ENCODE measurements at places on chromosomes 11 and 22.

DNA sequence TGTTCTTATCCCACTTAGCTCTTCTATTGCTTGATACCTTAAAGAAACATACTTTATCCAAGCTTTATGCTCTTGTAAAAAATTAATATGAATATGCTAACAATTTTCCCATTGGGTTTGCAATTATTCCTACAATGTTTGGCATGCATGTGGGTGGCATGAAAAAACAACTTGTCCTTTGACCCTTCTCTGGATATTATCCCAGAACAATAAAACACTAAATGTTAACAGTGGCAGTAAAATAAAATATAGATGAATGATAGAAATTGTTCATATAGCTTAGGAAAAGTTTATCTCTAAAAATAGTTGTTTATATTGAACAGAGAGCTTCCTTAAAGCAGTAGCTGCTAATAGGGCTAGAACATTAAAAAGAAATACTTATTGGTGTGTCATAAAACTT lies 860.5 kb upstream of the LRRC4C start:
- no peak for DNase-seq

- DNase-seq: no peak
Observed at GRCh38 chr11:34576331-34576730, 44.6 kb upstream of the EHF start.

DNA sequence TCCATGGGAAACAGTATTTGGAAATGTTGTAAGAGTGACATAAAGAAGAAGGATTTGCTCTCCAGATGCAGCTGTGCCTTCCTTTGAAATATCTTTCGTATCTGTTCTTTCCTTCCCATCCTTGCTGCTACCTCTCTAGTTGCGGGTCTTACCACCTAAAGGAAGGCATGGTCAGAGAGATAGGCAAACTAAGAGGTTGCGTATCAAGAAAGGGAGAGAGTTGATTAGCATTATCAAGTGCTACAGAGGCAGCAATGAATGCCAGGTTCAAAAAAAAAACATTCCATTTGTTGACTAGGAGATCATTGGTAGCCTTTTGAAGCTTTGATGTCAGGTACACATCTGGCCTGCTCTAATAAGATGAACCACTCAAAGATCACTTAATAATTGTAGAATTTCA lies 4.6 kb downstream of the GTPBP1 start:
- no peak for DNase-seq

GRCh38 chr22:17086788-17087497 lies 2.1 kb downstream of the IL17RA start:
- no peak for DNase-seq

DNA sequence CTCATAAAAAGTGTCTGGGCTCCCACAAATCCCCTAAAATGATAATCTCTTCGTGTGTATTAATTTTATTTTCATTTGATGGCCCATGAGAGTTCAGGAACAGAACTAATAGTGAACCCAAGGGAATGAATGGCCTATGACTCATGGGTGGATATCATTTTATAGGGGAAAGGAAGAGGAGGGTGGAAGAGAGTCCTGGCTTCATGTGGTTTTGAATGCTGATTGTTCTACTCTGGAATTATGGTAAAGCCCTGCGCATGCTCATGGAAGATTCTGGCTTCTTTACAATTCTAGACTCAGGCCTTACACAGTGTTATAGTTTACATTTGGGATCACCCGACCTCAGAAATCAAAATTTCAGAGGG lies 35.2 kb downstream of the MAML2 start:
- no peak for DNase-seq

- peak; percentile 32 for DNase-seq
Observed at GRCh38 chr11:16935518-16936302, 78.5 kb downstream of the PLEKHA7 start.

Measured in NCI-H774 (cell line).